KBM-7 (cell line): ENCODE measurements at places on chromosomes 5 and 9.

- no peak for DNase-seq
Observed at GRCh38 chr5:180739271-180739670, 587 bp downstream of the OR2Y1 start.

DNA sequence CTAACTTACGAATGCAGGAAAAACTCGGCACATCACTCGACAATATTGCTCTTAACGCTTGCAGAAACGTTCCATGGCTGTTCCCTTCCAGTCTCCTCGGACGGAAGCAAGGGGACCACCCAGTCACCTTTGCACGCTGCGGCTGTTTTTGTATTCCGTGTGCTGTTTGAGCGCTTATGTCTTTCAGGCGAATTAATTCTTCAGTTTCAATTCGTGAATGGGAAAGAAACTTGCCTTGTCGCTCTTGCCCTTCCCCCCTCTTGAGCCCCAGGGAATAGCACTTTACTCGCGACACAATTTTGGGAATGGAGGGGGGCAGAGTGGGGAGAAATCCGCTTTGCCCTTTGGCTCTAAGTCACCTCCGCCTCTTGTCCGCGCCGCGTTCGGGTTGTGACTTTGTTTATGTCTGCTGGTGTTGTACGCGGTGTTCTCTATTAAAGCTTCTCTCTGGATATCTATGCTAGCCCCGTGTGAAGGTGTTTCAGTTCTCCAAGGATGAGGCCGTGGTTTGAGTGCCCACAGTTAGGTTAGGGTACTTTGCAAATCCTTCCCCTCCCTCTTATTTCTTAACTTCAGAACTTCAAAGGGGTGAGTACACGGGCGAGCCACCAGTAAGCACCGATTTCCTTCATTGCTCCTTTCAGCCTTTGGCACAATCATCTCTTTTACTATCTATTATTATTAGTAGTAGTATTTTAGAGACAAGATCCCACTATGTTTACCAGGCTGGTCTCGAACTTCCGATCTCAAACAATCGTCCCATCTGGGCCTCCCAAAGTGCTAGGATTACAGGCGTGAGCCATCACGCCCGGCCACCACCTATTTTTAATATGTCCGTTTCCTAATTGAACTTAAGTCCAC lies 2.7 kb downstream of the FOXB2 start:
- DNase-seq = no peak

GRCh38 chr5:82551192-82551591 lies 273.0 kb upstream of the RPS23 start:
- no peak for DNase-seq

GRCh38 chr5:124252191-124252638 lies 494.2 kb downstream of the ZNF608 start:
- no peak for DNase-seq

DNA sequence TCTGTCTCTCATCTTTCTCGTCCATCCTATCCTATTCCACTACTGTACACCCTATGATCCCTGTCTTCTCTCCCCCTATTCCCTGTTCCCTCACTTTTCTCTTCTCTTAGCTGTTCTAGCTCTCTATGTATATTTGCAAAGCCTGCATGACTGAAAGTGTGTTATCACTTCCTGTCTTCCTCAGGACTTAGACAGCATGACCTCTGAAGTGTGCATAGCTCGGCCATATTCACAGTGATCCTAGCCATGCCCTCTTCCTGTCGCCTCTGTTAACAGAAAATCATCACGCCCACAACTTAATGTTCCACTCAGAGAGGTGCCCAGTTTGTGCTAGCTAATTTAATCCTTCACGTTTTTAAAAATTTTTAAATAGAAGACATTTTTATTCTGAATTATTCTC lies 35.8 kb upstream of the CDH6 start:
- DNase-seq = no peak
